Foreskin keratinocyte (primary cell): ENCODE measurements at places on chromosomes 6 and 20.

- DNase-seq, result peak; percentile 28
Measured at GRCh38 chr6:141562851-141563763, 569.6 kb upstream of the GJE1 start.

- DNase-seq, result no peak
Measured at GRCh38 chr20:49866051-49866450, 49.3 kb downstream of the SPATA2 start.

DNA sequence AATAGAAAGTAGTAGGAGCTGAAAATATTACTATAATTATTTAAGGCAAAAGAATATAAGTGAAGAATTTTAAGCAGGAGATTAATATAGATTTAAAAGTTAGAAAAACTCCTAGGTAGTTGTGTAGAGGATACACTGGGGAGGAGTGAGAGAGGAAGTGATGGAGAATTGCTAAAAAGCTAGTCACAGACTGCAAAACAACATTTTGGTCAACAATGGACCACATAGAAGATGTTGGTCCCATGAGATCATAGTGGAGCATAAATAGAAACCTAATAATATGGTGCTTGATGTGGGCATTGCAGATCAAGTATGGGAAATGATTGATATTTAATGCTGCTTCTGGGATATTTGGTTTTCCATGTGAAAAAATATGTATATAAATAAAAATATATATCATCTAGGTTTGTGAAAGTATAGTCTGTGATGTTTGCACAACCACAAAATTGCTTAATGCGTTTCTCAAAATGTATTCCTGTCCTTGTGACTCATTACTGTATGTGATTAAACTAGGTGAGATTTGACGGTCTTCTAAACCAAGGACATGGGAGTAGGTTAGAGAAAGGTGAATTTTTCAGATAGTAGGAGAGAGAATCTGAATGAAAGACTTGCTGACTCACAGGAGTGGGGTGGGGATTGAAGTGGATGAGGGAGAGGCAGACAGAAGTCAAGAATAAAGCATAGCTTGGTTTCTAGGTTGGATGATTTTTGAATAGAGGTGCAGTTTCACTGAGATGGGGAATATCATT lies 174.0 kb downstream of the BCKDHB start:
- peak; percentile 47 for DNase-seq

GRCh38 chr20:49909499-49910339 lies 5.6 kb downstream of the SPATA2 start:
- no peak for DNase-seq

GRCh38 chr20:3111507-3111906 lies 27.0 kb upstream of the AVP start:
- no peak for DNase-seq

DNA sequence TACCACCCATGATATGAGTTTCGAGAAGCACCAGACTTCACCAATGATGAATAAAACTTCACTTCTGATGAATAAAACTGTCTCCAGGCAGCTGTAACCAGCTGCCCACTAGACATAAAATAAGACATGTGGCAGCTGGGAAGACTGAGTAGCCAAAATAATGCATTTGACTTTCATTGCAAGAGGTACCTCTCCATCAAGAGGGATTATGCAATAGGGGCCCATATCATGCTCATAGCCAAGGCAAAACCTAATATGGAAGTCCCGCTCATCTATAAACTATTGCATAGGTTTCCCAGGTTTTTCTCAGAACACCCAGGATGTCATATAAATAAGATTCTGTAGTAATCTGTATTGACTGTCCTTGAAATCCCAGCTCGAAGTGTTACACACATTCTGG lies 155.5 kb downstream of the SIM1 start:
- DNase-seq, result no peak

DNA sequence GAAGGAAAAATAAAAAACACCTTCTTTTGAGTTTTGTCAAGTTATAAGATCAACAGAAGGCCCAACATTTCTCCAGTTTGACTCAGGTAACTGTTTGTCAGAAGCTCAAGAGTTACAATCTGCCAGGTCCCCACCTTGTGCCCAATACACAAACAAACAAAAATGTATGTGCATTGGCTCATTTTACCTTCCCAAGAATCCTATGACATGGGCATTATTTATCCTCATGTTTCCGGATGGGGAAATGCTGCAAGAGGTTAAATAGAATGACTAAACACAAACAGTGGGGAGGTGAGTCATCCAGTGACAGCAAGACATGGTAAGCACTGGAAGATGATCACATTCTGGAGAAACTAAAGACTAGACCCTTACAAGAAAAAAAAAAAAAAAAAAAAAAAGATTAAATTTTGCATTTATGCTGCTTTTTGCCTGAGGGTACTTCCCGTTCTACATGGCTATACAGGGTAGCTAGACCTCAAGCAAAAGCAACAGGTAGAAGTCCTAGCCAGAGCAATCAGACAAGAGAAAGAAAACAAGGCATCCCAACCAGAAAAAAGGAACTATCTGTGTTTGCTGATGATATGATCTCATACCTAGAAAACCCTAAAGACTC lies 23.6 kb upstream of the ANKRD60 start:
- DNase-seq, result peak; percentile 70

DNA sequence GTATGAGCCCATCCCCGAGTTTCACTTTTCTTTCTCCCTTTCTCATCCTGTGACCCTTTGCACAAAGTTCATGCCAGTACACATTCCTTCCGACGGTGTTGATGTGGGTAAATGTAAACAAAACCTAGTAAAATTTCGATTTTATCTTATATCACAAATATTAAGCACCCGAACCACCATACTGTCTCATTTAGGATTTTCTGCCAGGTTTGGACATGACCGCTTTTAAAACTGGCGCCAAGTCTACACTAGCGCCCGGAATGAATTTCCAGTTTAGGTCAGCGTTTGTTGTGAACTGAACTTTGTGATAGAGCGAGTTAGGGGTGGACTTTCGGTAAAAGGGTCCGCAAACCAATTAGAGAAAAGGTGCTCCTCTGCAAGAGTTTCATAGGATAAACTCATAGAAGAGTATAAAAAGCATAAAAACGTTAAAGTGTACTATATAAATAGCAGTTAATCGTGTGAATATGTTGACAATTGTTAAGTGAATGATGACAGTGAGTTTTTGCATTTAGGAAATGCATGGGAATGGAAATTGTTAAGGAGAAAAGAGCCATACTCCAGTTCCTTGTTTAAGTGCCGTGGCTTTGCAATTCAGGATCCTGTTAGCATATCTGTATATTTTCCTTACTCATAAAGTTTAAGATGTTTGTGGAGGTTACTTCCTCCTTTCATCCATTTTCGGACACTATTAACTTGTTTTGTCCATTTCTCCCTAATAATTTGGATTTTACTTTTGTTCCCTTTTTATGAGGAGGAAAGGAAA lies 937 bp downstream of the AKAP7 start:
- DNase-seq, result no peak

- peak; percentile 12 for DNase-seq
Measured at GRCh38 chr6:169905041-169905807, 153.8 kb downstream of the ERMARD start.

DNA sequence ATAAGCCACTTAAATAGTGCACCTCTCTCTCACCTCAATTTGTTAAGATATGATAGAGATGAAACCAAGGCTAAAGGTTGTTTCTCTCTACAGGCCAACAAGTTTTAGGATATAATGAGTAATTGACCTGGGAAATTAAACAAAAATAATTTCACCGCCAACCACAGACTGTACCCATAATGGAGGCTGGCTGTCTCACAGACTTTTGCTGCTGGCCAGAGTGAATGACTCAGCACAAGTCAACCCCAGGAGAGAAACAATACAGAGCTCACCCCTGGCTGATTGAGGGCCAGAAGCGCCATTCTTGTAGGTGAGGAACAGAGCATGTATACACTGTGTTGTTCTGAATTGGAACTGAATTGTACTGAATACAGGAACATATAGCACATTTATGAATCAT lies 99.9 kb downstream of the CAP2 start:
- no peak for DNase-seq

DNA sequence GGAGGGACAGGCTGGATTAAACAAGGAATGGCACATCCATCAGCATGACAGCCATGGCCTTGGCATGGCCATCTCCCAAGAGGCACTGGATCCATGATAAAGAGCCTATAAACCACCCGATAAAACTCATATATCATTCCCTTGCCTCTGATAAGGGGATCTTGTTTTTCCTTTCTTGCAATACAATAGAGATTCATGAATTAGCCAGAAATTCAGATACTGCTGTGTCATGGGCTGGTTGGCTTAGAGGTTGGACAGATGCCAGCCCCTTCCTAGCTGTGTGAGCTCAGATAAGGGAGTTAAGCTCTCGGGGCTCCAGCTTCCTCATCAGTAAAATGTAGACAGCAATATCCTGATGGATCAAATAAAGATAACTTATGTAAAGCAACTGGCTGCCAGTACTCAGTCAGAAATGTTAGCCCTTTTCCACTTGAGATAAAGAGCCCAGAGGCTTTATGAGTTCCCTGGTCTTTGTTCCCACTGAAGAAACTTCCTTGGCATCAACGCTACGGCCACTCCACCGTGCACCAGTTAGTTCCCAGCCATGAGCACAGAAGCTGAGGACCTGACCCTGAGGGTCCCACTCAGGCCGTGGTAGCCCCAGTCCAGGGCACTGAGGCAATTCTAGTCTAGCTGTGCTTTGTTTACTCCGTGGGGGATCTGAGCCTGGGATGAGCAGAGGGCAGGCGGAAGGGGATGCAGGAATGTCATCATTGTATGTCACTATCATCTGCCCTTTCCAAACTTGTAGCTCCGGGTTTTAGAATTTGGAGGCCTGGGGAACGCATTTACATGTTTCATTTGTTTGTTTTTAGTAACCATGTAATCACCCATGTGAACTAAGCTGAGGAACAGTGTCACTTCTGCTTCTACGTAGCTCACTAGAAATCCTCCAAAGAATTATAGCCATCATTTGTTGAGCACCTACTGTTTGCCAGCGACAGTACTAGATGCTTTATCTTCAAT lies 67.2 kb upstream of the TBC1D7 start:
- DNase-seq, result peak; percentile 27

DNA sequence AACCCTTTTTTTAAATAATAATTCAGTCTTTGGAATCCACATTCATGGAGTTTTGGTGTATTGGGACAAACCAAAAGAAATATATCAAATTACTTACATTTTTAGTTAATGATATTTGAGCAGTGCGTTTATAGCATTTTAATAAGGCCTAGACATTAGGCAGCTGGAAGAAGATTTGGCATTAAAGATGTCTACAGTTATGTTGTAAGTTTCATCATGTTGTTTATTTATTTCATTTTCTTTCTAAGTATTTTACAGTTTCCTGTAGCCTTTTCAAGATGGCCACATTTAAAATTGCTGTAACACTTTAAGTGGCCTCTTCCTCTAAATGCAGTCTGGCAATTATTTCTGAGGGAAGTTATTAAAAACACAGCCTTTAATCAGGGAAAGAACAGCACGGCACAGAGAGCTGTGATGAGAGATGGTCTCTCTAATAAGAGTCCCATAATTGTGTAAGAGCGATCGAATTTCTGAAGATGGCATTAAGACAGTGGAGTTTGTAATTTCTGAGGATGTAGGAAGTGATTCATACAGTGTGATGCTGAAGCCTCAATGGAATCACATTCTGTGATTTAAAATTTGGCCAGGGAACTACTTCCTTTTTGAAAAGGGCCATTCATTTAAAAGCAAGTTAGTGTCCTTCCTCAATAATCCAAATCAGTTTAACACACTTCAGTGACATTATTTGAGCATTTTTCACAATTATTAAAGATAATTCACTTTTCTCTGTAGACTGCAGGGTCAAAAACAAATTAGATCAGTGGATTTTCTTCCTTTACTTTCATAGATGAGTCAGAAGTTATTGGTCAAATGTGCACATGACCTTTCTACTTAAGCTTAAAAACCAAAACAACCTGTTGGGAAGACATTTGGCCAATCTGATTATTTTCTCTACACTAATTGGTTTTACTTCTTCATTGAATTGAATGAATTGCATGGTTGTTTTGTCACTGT lies 52.4 kb upstream of the EDN3 start:
- no peak for DNase-seq

DNA sequence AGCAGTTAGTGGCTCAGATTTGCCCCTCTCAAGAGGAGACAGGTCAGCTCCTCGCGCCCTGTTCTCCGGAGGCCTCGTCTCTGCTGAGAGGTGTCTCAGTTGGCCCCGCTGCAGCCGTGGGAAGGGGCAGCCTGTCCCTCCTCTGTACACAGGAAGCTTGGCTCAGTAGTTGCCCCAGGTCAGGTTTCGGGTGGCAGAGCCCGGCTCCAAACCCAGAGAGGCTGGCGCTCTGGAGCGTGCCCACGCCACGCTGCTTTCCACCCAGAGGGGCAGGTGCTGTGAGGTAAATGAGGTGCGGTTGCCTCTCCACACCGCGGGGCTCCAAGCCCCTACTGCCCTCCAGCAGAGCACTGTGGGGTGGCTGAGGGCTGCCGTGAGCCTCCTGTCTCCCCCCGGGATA lies 16.0 kb downstream of the DYNLT1 start:
- no peak for DNase-seq

DNA sequence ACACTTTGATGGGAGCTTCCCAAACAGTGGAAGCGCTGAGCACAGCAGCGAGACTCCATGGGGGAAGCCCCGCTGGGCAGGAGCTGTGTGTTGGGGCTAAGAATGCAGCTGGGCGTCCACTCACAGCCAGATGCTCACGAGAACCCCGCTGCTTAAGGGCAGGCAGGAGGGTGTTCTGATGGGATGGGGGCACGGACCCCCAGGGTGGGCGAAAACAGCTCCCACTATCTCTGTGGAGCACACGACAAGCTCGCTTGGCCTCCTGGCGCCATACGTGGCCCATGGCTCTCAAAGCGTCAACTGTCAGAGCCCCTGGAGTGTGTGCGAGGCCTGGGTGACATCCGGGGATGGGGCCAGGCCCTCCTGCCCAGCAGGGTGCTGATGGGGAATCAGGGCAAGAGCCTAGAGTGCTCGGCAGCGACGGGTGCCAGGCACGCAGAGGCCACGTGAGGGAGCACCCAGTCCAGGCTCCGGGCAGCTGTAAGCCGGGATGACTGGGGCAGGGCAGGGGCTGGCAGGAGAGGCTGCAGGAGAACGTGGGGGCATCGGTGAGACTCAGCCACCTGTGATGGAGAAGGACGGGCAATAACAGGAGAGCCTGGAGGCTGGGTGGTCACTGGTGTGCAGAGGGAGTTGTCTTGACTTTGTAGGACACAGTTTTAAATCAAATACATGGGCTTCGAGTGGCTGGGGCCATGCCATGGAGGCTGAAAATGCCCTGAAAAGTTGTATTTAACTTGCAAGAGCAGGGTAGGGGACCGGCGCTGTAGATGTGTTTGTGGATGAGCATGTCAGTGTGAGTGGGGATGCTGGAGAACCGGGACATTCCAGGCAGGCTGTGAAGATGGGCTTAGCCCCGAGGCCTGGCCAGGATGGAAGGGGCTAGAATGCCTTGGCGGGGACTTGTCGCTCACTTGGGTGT lies 27.3 kb downstream of the PYGB start:
- DNase-seq, result no peak

GRCh38 chr6:149897015-149897697 lies 757 bp downstream of the RAET1E start:
- peak; percentile 47 for DNase-seq

- DNase-seq, result no peak
Measured at GRCh38 chr20:3547906-3548305, 77.1 kb downstream of the ATRN start.
